ENCODE measurements at places on chromosomes 12 and 14.

DNA sequence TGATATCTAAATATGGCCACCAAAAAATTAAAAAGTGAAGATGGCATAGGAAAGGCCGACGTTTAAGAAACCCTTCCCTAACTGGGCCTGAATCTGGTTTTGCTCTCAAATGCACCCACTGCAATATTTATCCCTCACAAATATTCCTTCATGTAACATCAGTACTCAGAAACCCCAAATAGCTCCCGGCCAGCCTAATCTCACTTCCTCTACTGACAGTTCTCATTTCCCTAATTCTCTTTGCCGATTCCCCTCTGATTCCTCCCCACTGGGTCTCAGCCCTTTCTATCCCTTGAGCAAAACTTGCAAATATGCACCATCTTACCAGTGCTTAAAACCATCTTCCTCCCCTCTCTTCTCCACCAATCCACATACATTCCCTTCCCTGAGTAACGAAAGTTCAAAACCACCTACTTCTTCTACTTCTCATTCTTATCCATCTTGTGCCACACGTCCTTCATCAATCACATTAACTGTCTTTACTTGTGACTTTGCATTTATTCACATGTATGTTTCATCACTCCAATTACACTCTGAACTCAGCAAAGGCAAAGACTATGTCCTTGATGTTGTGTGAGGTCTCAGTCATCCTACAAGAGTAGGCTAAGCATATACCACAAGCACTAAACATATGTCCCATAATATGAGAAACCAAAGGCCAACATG, 23.1 kb downstream of the KCNK10 start:
- DNase-seq = no peak

DNA sequence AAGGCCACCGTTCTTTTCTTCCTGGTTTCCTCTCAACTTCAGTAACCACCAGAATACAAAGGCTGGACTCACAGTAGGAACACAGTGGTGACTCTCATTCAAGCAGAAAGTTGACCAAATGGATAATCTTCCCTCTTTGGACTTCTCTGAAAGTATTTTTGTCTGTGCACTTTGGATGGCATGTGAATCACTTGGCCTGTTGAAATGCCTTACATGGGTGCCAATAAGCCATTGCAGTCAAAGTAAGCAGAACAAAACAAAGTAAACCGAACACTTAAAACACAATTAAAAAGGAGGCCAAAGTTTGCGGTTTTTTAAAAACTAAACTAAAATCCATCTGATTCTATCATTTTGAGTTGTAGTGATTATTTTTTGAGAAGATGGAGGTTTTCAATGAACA, 370.1 kb upstream of the DDHD1 start:
- no peak for DNase-seq

GRCh38 chr12:102487226-102487625, 6.9 kb upstream of the IGF1 start:
- DNase-seq = no peak

GRCh38 chr14:93897476-93897845, 29.7 kb upstream of the FAM181A start:
- DNase-seq = no peak

- no peak for DNase-seq
These were observed 403.7 kb downstream of the BTG1 start for GRCh38 chr12:91741932-91742331.

GRCh38 chr12:93009533-93009932, 80.4 kb upstream of the EEA1 start:
- DNase-seq = no peak

DNA sequence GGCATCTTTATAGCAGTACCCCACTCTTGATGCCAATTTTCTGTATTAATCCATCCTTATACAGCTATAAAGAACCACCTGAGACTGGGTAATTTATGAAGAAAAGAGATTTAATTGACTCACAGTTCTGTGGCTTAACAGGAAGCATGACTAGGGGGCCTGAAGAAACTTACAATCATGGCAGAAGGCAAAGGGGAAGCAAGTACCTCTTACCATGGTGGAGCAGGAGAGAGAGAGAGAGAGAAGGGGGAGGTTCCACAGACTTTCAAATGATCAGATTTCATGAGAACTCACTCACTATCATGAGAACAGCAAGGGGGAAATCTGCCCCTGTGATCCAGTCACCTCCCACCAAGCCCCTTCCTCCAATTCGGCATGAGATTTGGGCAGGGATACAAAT, 84.4 kb downstream of the SLC24A4 start:
- no peak for DNase-seq

GRCh38 chr12:5070090-5070489, 26.4 kb downstream of the KCNA5 start:
- no peak for DNase-seq

DNA sequence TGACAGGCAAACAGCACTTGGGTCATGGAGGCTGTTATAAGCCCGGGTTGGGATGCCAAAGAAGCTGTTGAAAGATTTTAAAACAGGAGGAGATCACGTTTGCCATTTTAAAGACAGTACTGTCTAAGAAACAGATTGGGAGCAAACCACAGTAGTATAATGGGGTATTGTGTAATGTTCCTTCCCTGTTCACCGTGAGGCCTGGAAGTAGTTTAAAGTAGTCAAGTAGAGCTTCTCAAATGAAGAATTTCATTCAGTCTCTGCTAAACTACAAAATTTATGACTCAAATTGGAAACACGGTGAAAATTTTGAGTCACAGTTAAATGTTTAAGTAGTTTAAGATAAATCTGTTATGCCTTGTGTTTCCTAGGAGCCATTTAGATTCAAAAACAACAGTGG, 35.8 kb downstream of the ATP2A2 start:
- no peak for DNase-seq

GRCh38 chr14:41901089-41901488, 294.4 kb downstream of the LRFN5 start:
- DNase-seq = no peak

GRCh38 chr12:39872425-39872824, 233.5 kb downstream of the SLC2A13 start:
- DNase-seq = no peak

DNA sequence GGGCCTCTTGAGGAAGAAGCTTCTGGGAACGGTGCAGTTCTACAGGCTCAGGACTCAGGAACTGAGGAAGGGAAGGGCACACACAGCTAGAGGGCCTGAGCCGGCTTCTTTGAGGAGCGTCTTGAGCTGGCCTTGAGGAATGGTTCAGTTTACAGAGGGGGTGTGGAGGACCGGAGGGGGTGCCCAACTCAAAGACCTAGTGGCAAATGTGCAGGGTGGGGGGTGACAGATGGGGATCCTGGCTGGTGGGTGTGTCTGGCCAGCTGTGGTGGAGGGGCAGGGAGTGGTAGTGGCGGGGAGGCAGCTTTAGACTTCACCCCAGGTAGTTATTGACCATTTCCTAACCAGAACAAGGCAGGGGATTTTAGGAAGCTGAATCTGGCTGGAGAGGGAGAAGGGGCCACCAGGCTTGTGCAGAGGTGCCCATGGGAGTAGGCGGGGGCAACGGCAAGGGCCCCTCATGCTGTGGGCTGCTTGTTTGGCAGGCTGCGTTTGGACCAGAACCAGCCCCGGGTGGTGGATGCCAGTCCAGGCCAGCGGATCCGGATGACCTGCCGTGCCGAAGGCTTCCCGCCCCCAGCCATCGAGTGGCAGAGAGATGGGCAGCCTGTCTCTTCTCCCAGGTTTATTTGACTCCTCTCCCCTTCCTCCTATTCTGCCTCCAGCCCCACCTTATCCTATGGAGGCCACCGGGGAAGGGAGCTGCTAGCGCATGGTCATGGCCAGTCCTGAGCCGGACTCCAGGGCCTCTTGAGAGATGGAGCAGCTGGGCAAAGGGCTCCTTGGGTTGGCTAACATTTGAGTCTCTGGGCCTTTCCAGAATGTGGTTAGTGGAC, 27.8 kb downstream of the PAPLN start:
- DNase-seq = no peak

DNA sequence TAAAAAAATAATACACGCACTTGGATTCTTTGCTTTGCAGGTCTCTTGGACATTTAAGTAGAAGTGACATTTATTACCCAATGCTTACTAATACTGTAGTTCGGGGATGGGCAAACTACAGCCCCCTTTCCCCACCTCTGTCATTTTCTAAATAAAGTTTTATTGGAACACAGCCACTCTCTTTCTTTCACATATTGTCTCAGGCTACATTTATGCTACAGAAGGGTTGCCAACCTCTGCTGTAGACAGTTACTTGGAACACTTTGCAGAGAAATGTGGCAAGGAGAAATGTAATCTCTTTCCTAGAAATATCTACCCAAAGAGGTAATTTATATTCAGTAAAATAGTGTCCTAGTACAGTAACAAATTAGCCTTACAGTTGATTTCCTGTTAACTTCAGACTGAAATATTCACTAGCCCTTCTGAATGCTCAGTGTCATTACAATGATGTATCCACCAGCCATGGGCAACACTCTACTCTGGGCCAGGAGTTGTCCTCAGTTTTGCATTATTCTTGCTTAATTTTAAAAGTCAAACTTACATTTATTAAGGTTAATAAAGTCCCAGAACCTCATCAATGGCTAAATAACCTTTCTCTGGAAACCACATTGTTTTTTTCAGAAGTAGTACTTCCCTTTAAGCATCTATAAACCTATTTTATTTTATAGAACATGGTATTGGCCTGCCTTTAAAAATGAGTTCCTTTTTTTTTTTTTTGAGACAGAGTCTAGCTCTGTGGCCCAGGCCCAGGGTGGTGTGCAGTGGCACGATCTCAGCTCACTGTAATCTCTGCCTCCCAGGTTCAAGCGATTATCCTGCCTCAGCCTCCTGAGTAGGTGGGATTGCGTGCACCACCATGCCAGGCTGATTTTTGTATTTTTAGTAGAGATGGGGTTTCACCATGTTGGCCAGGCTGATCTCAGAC, 269.6 kb upstream of the AMIGO2 start:
- no peak for DNase-seq

- peak; percentile 44 for DNase-seq
These were observed 67.4 kb downstream of the LGMN start for GRCh38 chr14:92680781-92681650.

DNA sequence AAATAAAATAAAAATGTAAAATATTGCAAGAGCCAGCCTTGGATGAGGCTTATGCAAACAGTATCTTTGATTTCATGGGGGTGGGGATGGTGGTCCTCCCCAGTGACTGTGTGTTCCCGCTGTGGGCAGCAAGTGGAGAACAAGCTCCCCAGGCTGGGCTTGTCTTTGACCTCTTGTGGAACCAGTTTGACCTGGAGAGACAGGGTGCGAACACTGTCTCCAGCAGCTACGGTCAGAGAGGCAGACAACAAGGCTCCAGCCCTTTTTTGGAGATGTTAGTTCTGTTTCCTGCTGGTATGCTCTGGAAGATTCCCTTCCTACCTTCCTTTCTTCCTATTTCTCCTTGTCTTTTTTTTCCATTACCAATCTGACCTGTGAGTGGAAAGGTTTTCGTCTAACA, 21.8 kb upstream of the WSCD2 start:
- DNase-seq = no peak

DNA sequence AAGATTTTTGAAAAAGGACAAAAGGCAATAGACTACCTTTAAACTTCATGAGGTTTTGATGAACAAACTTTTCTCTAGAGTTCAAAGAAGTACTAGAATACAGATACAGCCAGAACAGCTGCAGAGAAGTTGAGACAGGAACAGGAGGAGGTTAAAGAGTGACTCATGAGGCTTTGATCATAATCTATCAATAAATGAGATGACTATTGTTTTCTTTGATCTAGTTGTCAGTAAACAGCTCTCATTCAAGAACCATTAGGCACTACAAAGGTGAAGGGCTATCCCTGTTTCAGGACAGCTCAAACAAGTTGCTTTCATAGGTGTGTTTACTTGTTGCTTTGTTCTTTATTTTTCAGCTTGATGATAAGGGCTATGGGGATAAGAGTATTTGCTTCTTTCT, 2.4 kb downstream of the WASHC3 start:
- no peak for DNase-seq

DNA sequence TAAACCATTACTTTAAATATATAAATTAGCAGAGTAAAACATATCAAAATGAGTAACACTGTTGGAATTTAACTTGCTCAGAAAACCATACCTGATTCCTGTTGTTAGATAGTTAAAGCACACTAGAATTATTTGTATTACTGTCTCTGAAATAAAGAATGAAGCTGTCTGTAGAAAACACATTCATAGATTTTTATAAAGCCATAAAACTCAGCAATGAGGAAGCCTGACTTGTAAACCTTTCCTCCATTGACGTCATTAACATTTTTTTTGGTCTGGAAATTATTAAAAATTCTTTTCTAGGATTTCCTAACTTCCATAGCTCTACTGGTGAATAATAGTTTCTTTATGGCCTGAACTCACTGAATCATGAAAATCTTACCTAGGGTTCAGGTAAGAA, 147.6 kb downstream of the BRMS1L start:
- DNase-seq = no peak

DNA sequence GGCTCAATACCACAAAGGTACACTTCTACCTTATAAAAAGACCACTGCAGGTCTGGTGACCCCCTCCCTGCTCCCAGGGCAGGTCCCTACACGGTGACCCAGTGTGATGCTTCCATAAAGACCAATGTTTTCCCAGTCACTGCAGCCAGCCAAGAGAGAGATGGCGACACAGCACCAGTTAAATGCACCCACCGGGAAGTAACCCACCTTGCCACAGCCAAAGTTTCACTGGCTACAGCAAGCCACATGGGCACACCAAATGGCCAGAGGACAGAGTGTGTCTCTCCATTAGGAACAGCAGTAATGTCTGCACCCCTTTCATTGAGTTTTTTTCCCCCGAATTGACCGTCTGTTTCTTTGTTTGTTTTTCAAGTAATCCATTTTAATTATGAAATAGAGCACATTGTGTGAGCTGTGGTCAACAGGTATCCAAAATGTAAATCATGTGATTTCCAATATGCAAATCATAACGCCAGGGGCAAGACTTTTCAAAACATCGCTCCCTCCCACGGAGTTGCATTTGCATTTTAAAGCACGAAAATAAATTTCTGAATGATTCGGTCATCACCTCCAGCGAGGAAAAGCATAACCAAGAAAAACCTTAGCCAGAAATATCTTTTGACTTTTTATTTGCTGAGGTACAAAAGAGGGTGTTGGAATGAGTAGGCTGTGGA, 48.9 kb upstream of the EML1 start:
- no peak for DNase-seq

DNA sequence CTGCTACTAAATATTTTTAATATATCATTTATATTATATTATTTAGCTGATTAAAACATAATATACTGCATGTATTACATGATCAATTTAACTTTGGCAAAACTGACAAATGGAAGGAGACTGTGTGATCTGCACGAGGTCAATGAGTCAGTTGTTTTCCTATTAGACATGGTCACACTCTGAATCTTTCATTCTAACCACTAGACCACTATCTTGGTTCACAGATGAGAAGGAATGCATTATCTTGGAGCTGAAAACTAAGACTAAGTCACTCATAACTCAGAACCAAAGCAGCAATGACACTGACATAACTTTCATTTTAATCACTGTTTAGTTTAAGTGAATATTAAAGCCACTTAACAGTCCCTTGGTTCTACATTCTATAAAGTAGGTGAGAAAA, 37.4 kb downstream of the GNPTAB start:
- no peak for DNase-seq

DNA sequence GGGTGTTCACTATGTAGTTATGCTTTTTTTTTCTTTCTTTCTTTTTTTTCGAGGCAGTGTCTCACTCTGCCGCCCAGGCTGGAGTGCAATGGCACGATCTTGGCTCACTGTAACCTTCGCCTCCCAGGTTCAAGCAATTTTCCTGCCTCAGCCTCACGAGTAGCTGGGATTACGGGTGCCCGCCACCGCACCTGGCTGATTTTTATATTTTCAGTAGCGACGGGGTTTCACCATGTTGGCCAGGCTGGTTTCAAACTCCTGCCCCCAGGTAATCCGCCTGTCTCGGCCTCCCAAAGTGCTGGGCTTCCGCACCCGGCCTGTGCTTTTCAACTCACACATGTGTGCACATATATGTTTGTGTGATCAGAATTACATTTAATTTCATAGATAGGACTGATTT, 38.9 kb upstream of the AMN start:
- no peak for DNase-seq

All from nucleus accumbens (tissue), 56 donors.